Ammon's horn (tissue), 1 donor: ENCODE measurements at places on chromosomes 1 and 21.

DNA sequence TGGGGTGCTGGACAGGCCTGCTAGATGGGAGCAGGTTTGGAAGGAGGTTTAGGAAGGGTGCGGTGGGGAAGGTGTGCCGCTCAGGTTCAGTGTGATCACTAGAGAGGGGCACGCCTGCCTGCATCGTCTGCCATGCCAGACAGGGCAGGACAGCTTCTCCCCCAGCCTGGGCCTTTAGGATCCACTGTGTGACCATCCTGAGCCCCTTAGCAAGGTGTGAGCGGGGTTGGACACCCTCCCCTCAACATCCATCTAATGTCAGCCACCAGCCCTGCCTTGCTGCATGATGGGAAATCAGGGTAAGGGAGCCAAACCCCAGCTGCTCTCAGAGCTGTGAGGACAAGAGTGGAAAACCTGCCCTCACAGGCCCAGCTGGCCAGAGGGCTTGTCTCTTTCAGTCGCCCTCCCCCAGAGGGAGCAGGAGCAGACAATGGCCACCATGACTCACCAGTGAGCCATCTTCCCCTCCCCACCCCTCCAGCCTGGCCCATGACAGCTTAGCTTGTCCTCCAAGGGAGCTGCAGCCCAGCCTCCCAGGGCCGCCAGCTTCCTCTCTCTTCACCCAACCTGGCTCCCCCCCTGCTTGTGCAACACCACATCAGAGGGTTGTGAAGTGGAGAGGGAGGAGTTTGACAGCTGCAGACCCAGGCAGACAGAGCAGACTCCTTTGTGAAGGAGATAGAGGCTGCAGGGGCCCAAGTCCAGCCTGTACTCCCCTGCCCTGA lies 37.0 kb downstream of the NUAK2 start:
- peak; percentile 96 for DNase-seq

DNA sequence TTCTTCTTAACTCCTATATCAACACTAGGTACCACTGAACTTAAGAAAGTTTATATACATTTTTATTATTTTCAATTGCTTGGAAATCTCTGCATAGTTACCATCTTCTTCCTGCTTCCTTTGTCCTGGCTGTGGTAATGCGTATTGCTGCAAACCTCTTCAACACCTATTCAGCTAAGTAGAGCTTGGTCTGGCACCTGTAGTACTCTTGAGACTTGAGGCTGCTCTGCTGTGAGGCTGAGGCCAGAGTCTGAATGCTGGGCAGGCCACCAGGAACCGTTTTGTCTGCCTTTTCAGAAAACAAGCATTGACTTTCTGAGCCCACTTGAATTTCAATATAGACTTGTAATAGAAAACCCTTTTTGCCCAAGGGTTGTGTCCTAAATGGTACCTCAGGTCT lies 52.0 kb upstream of the RGS2 start:
- DNase-seq: peak; percentile 8

DNA sequence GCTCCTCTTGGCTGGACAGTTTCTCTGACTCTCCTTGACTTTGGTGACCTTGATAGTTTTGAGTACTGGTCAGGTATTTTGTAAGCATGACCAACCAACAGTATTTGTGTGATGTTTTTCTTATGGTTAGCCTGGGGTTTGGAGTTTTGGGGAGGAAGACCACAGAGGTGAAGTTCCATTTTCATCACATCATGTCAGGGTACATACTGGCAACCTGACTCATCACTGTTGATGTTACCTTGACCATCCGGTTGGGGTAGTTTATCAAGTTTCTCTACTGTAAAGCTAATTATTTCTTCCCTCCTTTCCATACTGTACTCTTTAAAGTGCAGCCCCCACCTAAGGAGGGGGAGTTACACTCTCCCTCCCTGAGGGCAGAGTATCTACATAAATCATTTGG lies 13.4 kb downstream of the OSCP1 start:
- no peak for DNase-seq

GRCh38 chr1:41093826-41094225 lies 72.3 kb upstream of the SLFNL1 start:
- no peak for DNase-seq

GRCh38 chr1:27139980-27140379 lies 14.9 kb downstream of the SLC9A1 start:
- no peak for DNase-seq

GRCh38 chr1:183804387-183804786 lies 533 bp upstream of the RGL1 start:
- no peak for DNase-seq
